ENCODE measurements at places on chromosomes 5 and 9.

DNA sequence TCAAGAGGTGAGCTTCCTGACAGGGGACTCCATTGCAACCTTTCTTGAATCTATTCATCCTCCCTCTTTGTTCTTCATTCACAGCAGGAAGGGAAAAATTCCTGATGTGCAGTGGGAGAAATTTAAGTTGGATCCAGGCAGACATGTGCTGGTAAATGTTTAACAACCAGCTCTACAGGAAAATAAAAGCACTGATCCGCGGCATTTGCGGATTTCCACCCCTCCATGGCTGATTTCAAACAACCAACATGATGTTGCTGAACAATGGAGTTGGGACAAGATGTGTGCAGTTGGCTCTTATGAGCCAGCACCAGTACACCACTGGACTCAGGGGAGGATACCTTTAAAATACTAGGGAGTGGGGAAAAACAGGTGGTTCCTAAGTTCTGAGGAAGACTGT is 47.0 kb downstream of the SPRY4 start:
- DNase-seq = no peak

DNA sequence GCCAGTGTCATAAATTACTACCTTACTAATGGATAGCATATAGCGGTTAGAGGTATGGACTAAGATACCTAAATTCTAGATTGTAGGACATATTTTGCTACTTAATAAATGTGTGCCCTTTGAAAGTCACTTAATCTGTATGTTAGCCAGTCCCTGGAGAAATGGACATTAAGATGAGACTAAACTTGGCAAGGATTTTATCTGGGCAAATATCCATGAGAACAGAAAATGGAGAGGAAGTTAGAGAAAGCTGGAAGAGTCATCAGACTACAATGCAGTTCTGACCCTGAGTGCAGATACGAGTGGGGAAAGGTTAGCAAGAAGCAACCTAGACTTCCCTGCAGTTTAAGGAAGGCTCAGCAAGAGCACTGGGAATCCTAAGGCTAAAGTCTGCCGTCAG is 33.0 kb downstream of the TBCA start:
- no peak for DNase-seq

- DNase-seq = no peak
Measured at GRCh38 chr5:81525690-81526089, 131.8 kb upstream of the ACOT12 start.

- no peak for DNase-seq
Measured at GRCh38 chr5:91065496-91065895, 317.6 kb downstream of the ARRDC3 start.

GRCh38 chr5:148843510-148844318 is 17.3 kb downstream of the ADRB2 start:
- DNase-seq = no peak

DNA sequence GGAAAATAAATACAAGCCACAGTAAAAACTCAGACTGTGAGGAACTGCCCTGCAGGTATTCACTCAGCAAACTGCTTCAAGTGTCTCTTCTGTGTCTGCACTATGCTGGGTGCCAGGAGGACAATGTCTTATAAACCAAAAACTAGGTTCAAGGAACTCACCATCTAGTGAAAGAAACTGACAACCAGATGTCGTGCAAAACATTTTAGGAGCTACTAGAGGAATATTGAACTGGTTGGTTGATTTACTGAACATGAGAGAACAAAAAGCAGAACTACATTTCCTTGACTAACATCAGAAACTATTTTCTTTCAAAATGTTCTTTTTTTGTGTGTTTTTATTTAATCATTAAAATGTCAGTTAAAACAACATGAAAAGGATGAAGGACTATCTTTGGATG is 35.2 kb downstream of the ZNF366 start:
- DNase-seq = no peak

- no peak for DNase-seq
Measured at GRCh38 chr5:135457424-135458071, 5.4 kb upstream of the TIFAB start.

DNA sequence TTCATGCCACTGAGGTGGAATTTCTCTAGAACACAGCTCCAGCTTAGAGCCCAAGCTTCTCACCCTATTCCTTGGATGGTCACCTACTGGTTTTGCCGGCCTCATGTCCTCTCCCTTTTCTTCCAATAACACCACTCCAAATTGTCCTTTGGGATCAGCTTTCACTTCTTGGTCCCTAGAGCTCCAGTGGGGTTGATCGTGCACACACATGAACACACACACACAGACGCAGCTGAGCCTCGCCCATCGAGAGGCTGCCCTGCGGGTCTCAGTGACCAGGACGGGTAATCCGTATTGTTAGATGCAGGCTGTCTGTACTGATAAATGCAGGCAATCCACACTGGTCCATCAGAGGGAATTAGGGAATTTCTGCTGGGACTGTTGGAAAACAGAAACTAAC is 6.9 kb downstream of the COL23A1 start:
- DNase-seq = no peak

DNA sequence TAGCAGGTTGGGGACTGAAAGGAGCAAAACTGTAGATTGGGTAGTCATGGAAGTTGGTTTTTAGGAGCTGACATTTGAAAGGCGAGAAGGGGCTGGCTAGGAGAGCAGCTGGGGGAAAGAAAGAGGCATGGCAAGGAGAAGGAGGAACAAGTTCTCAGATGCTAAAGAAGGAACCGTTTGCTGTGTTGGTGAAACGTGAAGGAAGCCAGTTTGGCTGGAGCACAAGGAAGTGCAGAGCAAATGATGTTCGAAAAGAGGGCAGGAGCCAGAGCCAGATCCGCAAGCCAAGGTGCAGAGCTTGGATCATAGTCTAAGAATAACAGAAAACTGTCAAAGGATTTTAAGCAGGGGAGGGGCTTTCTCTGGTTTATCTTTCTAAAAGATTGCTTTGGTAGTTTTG is 276.6 kb downstream of the ASTN2 start:
- DNase-seq = no peak

DNA sequence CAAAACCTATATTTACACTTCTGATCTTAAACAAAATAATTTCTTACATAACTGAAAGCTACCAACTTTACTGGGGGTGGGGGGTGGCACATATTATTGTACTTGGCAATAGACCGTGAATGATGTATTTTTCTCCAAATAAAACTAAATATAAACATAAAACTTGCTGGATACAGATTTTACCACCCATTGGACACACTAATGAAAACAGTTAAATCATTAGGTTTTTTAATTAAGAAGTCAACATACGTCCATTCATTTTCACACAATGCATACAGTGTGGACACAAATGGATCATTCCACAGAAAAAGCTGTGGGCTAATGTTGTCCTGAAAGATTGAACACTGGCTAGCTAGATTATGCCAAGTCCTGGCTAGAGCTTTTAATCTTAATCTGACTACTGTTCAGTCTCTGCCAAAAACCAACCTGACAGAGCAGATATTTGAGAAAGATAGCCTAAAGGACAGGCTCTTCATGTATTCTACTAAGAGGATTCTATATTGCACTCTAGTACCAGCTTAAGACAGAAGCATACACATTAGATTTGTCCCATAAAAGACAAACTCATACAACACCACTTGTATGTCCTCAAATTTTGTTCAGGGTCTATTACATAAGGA is 118.1 kb downstream of the SIL1 start:
- DNase-seq = no peak

GRCh38 chr5:141969783-141970771 is 1.2 kb downstream of the RNF14 start:
- no peak for DNase-seq

GRCh38 chr9:8555762-8556500 is 756.4 kb upstream of the DMAC1 start:
- DNase-seq = no peak

DNA sequence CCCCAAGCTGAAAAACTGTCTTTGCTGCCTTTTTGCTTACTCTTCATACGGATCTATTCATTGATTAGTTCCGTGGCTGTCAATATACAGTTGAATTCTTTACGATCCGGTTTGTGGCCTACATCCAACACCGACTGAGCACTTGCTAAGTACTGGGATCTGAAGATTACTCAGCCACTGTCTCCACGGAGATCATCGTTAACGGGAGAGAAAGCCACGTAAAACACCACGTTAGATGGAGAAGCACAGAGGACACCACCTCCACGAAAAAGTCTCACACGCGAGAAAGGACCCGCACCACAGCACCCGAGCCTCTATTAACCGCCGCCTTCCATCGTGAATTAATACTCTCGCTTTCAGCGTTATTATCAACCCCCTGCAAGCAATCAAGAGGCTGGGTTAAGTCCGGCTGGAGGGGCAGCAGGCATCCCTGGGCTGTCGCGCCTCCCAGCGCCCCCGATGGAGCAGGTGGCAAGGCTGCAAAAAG is 650 bp downstream of the ELP1 start:
- no peak for DNase-seq

- no peak for DNase-seq
Measured at GRCh38 chr9:86676396-86676795, 270.9 kb downstream of the GAS1 start.

DNA sequence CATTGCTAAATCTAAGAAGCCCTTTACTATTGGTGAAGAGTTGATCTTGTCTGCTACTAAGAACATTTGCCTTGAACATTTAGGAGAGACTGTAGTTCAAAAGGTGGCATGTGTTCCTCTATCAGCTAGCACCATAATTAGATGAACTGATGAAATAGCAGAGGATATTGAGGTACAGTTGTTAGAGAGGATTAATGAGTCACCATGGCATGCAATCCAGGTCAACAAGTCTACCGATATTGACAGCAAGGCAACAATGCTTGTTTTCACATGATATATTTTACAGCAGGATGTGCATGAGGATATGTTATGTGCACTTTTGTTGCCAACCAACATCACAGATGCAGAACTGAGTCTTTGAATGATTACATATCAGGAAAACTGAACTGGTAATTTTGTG is 134.3 kb upstream of the CDH9 start:
- no peak for DNase-seq
